AG08395 (cell line): ENCODE measurements at places on chromosomes 2 and 18.
A peak's percentile ranks its signal among the peaks of the same experiment; 100 is the strongest.

- DNase-seq: no peak
These were observed 215.1 kb downstream of the DYSF start for GRCh38 chr2:71668326-71669057.

- no peak for DNase-seq
These were observed 354.1 kb upstream of the ATP5MC3 start for GRCh38 chr2:175535631-175536030.

DNA sequence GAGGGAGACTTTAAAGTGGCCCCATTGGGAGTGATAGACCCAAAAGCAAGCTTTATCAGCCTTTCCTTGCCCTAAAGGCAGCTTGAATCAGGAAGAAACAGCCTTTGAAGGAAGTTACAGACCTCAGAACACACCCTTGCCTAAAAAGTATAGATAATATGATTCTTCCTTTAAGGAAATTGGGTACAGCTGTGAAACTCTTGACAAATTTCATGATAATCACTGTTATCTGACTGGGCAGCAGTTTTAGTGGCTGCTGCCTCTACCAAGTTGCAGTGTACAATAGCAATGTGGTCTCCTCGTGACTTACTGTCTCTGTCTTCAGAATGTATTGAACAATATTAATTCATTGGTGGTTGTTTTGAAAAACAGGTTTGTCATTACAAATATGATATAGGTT lies 16.7 kb downstream of the HOXD1 start:
- DNase-seq: no peak

- no peak for DNase-seq
These were observed 71.4 kb upstream of the GLS start for GRCh38 chr2:190809139-190809764.

DNA sequence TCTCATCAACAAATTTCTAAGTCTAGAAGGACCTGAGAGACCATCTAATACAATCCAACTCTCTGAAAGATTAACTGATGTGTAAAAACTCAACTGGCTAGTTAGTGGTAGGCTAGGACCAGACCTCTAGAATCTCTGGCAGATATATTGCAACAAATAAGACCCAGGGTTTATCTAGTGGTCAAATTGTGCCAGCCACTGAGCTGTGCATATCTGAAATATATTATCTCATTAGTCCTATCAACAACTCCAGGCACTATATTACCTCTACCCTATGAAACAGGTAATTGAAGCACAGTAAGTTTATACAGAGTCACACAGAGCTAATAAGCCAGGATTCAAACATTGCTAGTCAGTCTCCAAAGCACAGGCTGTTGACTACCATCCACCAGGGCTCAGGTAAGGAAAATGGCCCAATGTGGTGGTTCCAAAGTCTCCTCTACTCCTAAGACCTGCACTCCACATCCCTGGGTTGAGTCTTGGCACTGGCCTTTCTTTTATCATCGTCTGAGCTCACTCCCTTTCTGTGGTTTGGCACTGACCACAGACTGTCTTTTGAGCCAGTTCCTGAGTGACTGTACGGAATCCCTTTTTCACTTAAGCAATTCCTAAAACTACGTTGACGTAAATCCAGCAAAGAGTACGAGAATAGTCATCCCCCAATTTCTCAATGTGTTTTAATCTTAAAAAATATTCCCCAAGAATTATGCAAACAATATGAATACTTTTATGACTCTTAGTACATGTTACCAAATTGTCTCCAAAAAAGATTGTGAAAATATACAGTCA lies 11.9 kb upstream of the PID1 start:
- peak; percentile 91 for DNase-seq

DNA sequence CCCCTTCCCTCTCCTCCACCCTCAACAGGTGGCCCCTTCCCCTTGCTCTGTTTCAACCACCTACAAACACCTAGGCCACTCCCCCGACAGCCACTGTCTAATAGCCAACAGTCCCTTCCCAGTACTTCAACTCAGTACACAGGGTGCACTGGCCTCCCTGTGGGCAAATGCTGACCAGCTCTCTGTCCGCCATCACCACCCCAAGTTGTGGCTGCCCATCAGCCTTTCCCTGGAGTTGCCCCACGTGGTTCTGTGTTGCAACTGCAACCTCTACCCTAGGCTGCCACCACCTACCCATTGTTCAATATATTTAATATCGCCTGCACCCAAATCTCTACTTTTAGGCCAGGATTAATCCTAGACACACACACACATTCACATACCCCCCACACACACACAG lies 173.5 kb downstream of the MREG start:
- no peak for DNase-seq

- DNase-seq: no peak
These were observed 42.5 kb downstream of the MOB4 start for GRCh38 chr2:197558393-197558792.

GRCh38 chr18:79567481-79568147 lies 112.0 kb upstream of the CTDP1 start:
- peak; percentile 95 for DNase-seq

DNA sequence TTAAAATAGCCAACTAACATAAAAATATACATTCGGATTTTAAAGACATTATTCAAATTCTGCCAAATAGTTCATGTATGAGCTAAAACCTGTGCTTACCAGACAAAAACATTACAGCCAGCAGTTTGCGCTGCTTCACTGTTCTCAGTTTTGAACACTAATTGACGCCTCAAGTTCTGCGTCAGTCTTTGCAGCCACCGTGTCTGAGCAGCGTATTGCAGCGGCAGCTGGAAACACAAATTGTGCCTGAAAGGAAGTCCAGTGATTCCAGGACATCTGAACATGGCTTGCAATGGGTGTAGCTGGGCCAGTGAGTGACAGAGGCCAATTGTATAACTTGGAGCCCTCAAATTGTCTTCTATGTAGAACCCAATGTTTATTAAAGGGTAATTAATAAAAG lies 267.6 kb downstream of the TFCP2L1 start:
- no peak for DNase-seq

GRCh38 chr2:63891488-63892030 lies 49.9 kb downstream of the UGP2 start:
- no peak for DNase-seq

DNA sequence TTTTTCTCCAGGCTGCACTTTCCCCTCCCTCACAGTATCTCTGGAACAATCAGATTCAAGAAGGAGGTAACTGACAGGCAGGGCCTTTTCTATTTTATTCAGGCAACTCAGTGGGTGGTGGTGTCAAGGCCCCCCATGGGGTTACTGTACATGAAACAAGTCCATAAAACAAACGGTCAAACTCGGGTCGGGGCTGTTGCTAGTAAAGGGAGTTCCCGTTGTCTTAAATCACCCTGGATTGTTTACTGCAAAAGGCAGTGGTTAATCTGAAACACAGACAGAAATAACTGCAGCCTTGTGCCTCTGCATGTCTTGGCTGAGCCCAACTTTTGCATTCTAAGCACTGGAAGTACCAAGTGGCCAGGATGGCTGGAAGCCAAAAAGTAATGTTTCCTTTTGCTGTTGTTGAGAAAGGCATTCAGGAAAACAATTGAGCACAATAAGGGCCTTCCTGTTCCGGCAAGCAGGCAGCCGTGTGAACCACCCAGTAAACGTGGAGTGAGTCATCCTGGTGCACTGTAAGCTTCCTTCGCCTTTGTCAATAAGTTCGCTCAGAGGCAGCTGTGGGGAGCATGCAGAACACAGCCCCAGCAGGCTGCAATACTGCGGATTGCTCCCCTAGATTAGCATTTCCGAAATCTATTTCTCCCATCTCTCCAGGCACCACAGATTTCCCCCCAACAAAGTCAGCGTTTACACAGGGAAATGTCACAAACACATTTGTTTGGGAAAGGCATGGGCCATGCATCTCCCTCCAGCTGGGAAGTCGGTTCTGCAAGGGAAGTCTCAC lies 149.6 kb downstream of the IRS1 start:
- peak; percentile 84 for DNase-seq

- peak; percentile 34 for DNase-seq
These were observed 63.0 kb upstream of the MSH2 start for GRCh38 chr2:47339745-47340541.

DNA sequence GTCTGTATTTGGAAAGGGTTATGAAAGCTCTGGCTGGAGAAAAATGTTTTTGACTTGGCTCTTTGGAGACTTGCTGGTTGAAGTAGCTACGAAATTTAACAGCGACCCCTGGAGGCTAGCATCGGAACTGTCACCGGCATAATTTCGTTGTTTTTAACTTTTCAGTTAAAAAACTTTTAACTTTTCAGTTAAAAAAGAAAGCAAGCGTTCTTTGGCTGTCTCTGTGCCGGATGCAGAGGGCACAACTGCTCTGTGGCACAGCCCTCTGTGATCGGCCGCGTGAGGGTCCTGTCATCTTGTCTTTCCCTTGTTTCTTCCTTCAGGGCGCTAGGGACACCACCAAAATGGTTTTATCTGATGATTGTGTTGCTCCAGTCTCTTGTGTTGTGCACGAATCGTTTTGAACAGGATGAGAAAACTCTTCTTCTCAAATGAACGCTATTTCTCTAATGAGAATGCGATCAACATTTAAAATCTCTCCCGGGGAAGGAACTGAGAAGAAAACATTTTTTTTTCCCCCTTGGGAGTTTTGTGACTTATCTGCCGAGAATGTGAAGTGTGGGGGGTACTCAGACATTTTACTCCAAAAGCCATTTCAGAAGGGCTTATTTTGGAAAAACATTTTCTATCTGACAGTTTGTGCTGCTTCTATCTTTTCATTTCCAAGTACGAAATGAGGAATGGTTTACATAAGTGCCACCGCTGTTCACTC lies 57.1 kb downstream of the ADCYAP1 start:
- peak; percentile 41 for DNase-seq

GRCh38 chr2:158969162-158969714 lies 798 bp downstream of the TANC1 start:
- DNase-seq: no peak

GRCh38 chr2:190530248-190530900 lies 4.1 kb downstream of the NEMP2 start:
- DNase-seq: no peak

- DNase-seq: no peak
These were observed 88.0 kb upstream of the TTC39C start for GRCh38 chr18:23926571-23926970.

- peak; percentile 95 for DNase-seq
These were observed 44.9 kb upstream of the YWHAQ start for GRCh38 chr2:9675415-9676351.

- no peak for DNase-seq
These were observed 833 bp downstream of the AFG3L2 start for GRCh38 chr18:12376034-12376753.

GRCh38 chr2:230503798-230504197 lies 87.8 kb downstream of the SP100 start:
- no peak for DNase-seq

DNA sequence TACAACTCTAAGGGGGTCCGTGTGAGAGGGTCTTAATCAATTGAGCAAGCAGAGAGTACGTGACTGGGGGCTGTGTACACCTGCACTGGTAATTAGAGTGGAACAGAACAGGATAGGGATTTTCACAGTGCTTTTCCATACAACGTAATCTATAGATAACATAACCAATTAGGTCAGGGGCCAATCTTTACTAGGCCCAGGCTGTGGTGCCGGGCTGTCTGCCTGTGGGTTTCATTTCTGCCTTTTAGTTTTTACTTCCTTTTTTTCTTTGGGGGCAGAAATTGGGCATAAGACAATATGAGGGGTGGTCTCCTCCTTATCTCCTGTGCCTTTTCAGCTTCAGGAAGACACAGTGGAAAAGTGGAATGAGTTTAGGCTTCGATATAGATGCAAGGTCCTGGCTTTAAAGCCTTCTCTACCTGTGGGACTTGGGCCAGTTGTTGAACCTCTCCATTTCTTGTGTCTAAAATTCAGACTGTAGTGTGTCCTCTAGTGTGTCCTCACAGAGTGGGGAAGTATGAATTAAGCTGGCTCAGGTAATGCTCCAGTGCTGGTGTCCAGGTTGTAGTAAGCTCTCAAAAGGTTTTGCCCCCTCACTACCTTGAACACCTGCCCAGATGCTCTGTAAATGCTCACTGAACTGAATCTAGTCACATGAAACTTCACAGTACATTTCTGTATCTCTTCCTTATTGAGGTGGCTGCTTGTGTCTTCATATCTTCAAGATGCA lies 422.8 kb downstream of the SETBP1 start:
- no peak for DNase-seq

DNA sequence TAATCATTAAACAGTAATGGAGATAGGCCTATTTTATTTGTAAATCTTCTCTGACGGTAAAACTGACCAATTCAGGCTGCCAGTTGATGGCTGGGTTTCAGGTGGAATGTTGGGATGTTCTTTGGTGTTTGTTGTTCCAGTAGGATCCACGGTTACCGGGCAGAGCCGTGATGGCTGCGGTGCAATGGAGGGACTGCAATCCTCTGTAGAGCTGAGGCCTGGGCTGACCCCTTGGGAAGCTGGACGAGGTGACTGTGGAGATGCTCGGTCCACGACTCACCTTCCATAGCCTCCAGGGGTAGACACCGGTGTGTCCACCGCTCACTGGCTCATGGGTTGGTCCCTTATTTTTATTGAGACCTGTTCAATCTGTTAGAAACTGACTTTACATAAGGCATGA lies 42.5 kb downstream of the ZNF519 start:
- DNase-seq: peak; percentile 9

- DNase-seq: peak; percentile 41
These were observed 102.2 kb upstream of the UXS1 start for GRCh38 chr2:106296182-106296815.

GRCh38 chr2:154855138-154855537 lies 156.6 kb downstream of the KCNJ3 start:
- DNase-seq: no peak

- no peak for DNase-seq
These were observed 37.6 kb downstream of the HJURP start for GRCh38 chr2:233816771-233817170.

- no peak for DNase-seq
These were observed 64.5 kb upstream of the PPP1CB start for GRCh38 chr2:28687171-28687570.

GRCh38 chr2:40401896-40402295 lies 50.0 kb downstream of the SLC8A1 start:
- DNase-seq: peak; percentile 19

DNA sequence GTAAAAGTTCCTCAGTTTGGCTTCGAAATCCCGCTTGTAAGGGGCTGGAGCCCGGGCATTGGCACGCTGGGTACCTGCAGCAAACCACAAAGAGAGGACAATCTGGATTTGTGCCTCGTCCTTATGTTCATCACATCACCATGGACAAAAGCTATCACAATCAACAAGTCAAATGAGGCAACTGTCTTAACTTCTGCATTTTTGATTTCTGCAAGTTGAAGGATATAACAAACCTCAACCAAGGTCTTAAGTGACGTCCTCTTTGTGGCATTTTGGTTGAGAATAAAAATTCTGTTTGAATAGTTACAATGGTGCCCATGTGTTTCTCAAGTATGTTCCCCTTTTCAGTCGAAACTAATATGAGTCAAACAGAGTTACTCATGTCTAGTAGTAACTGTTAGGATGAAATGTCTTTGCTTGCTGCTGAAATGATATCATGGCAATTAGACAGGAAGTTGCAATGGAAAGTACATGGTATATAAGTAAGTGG lies 70.8 kb upstream of the STK17B start:
- no peak for DNase-seq

GRCh38 chr2:96601382-96602292 lies 36.5 kb downstream of the KANSL3 start:
- DNase-seq: no peak

GRCh38 chr2:84654414-84654813 lies 138.1 kb downstream of the DNAH6 start:
- DNase-seq: no peak
